Left ventricle myocardium superior (tissue), 1 donor: ENCODE measurements at places on chromosomes 4 and X. TPM values are rescaled to one million over a fixed set of nuclear protein-coding genes. Genes with fewer than 3 reads are reported as not detected.

- no peak for DNase-seq
Measured at GRCh38 chr4:158529505-158529904, 7.8 kb downstream of the RXFP1 start.

DNA sequence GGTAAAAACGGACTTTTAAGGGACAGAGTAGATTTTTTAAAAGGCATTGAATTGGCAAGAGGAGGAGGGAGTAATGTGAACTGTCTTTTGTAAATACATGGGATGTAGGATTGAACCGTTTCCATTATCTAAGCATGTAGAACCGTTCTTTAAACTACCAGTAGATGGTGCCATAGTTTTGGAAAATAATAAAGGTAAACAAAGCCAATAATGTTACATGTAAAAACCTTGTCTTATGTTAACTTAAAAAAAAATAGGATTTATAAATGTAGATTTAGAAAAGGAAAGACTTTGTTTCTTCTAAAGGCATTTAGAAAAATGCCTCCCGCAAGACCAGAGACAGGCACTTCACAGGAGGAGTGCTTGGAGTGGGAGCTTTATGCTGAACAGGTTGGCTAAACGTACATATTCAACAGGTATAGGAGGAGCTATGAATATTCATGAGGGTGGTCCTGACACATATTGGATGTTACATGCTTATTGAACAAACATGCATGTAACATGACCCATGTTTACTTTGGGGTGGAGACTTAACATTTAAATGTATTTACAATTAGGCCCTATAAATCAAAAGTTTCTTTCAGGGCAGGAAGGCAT, 45.5 kb upstream of the FAM241A start:
- no peak for DNase-seq

TMPRSS11F gene
- total RNA-seq: not detected

DAPP1 gene
- total RNA-seq: 0.42 TPM

- DNase-seq: no peak
Measured at GRCh38 chr4:66052426-66052825, 382.1 kb upstream of the EPHA5 start.

CNKSR2 gene
- total RNA-seq: 0.55 TPM

DNA sequence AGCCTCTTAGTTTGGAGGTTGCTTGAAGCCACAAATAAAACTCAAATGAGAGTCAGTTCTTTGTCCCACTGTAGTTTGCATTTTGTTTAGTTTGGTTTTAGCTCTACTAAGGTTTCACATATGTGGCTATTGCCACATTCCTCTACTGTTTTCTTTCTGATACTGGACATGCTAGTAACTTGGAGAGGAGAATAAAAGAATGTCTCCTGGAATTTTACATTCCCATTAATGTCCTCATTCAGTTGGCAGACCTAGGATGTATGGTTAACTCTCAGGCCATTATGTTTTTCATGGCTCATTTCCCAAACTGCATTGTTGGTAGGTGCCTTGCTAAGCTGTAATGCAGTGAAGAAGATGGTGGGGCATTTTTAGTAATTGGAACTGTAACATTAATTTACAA, 29.9 kb downstream of the UPRT start:
- DNase-seq: no peak

PGRMC1 gene
- total RNA-seq: 16.5 TPM

CLCN5 gene
- total RNA-seq: 2.3 TPM

MAP9 gene
- 9.9 TPM for total RNA-seq

DCAF8L2 gene
- not detected for total RNA-seq

DNA sequence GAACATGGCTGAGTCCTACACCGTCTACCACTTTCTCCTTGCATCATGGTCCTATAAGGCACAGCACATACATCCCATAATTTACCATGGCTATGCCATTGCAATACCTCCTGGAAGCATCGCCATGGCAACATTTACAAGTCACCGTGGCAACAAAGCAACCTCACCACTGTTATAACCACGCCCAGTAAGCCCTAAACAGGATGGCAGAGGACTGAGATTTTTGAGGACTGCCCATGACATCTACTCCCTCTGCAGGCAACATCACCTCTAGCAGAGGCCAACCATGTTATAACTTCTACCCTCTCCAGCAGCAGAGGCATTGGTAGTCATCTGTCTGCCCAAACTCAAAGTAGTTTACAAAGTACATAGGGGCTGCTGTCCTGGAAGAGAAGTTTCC, 29.7 kb downstream of the BCOR start:
- DNase-seq: no peak

PROM1 gene
- 3.2 TPM for total RNA-seq

GRCh38 chr4:37540486-37540885, 145.7 kb downstream of the RELL1 start:
- no peak for DNase-seq

DNA sequence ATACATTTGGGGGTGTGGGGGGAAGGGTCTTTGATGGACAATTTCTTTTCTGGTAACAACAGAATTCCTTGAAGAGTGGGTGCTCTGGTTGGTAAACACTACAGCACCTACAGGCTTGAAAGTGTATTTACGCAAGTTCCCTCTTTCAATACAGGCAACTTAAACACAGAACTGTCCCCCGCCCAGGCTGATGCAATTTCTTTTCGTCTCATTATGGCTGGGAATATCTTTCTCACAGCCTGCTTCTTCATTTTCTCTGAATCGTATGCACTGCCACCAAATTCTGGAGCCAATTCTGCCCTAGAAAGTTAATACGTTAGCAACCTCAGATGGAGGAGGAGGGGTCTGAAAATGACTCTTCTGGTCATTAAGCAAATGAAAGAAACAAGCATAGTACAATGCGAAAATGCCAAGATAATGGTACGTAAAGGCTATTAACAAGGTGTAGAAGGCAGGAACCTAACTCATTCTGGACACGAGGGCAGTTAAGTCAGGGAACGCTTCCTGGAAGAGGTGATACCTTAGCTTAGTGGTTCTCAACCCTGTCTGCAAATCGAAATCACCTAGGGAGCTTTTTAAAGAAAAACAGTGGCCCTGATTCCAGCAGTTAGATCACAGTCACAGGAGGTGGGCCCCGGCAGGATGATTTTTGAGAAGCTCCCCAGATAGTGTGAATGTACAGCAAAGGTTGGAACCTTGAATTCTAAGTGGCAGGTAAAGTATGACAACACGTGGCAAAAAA, 1.0 kb downstream of the AGA start:
- no peak for DNase-seq

F9 gene
- total RNA-seq: not detected

- no peak for DNase-seq
Measured at GRCh38 chr4:146134761-146135445, 40.6 kb upstream of the LSM6 start.

TKTL2 gene
- not detected for total RNA-seq

SLITRK2 gene
- 0.45 TPM for total RNA-seq

DNA sequence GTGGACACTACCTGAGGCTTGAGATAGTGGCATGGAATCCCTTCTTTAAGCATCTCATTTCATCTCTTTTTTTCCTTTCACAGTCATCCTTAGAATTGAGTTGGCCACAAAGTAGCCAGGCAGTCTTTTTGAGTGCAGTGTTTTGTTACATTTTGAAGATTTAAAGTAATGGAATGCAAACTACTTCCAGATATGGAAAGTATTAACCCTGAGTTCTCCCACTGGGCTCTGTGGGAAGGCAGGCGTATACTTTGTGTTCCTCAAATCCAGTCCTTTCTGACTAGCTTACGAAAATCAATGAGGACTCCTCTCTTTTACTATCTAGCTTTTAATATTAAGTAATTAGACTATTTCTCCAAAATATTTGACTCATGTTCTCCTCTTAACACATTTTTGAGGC, 29.9 kb downstream of the PCDH10 start:
- no peak for DNase-seq

FABP2 gene
- not detected for total RNA-seq

UGT8 gene
- total RNA-seq: 0.12 TPM

- peak; percentile 88 for DNase-seq
Measured at GRCh38 chrX:47556045-47556623, 4.9 kb upstream of the ARAF start.

DNA sequence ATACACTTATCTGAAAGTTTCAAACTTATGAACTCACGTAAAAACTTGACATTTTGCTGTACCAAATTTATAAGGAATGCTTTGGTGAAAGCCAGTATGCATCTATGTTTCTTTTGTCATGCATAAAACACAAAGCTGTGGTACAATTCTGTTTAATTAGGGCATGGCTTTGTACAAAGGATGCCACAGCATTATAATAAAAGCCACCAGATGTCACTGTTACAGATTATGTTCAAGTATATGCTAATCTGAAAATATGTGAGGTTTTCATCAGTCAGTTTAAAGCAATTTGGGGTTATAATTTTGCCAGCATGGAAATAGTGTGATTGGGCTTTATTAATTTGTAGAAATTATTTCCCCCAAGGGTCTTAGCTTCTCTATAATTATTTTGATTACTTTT, 69.0 kb downstream of the ATOH1 start:
- no peak for DNase-seq

DNA sequence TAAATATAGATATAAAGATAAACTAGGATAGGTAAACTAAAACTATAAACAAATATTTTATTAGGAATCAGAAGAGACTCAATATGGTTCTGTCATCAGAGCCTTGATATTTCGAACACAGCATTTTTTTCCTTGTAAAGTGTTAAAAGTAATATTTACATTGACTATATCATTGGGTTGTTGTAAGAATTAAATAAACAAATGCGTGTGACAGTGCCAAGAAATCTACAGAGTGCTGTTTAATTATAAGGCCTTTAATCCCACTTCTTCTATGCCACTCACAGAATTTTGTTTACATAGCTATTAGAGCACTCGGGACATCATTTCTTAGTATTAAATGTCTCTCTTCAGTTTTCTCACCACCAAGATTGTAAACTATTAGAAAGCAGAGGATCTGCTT, 807.4 kb downstream of the FSTL5 start:
- DNase-seq: no peak

ADGRL3 gene
- total RNA-seq: 5.1 TPM

GRCh38 chr4:84672177-84672576, 89.2 kb downstream of the CDS1 start:
- no peak for DNase-seq

- DNase-seq: peak; percentile 51
Measured at GRCh38 chr4:1234309-1234695, 14.6 kb downstream of the CTBP1 start.

AGTR2 gene
- total RNA-seq: 0.22 TPM

DNA sequence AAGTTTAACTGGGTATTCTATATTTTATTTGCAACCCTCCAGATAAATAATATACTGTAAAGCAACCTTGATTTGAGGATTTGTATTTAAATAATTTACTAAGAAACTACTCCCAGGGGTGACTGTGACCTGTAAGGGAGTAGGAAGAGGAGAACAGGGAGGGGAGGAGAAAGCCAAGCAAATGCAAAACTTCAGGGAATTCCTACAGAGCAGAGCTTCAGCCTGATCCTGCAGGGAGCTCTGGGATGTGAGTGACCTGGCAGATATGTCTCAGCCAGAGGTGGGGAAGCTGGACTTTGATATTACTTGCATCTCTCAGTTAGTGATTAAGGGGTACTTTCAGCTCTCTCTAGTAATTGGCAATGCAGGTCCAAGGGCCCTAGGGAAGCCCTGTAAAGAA, 302.0 kb downstream of the FRMPD4 start:
- no peak for DNase-seq

GRCh38 chr4:145251391-145251790, 71.0 kb upstream of the OTUD4 start:
- DNase-seq: no peak

GRCh38 chrX:148715361-148715760, 214.9 kb downstream of the AFF2 start:
- DNase-seq: no peak

DNA sequence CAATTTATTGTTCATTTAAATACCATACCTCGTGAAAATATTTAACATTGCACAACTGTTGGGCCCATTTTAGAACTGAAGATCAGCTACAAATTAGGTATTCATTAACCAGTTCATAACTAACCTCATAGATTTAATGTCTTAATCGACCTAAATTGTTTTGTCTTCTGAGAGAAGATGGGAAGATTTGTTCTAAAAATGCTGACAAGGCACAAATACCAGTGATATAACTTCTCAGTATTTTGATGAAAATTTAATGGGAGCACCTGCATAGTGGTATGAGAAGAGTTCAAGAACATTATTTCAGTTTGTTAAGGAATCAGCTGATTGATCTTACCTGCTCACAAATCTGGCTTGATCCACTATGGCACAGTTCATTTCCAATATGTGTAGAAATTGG, 33.9 kb downstream of the POF1B start:
- DNase-seq: no peak

- no peak for DNase-seq
Measured at GRCh38 chr4:145181091-145181501, 707 bp upstream of the OTUD4 start.

GYPE gene
- 0.35 TPM for total RNA-seq

DNA sequence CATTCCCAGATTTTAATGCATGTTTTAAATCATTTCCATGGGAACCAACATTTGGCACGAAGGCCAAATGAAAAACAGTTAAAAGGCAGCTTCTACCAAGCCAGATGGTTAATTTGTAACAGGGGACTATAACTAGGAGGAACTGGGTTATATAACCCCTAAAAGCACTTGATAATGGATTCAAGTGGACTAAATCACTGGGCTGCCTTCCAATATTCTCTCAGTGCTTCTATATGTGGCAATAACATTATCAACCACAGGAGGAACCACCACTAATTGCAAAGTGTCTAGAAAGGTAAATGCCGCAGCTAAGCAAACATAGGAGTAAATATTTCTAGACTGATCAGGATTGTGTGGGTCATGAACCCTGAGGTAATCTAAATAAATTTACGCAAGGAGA, 391.5 kb downstream of the UBE2NL start:
- no peak for DNase-seq

DNA sequence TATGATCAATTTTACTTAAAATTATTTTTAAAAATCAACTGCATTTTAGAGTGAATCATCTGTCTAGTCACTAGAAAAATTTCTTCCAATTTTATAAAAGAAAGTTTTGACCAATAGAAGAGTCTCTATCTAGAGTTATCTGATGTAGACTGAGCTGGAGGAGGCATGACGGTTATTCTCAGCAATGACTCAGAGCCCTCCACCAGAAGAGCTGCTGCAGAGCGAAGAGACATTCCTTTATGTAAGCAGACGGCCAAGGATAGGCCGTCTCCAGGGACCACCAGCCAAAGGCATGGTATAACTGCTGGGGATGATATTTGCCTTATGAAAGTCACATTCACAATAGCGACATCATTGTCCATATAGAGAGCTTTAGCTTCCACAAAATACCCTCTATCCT, 23.0 kb downstream of the LDB2 start:
- DNase-seq: no peak

SHROOM2 gene
- 1.1 TPM for total RNA-seq

GRCh38 chr4:104901438-104901837, 245.2 kb upstream of the TET2 start:
- DNase-seq: no peak

- no peak for DNase-seq
Measured at GRCh38 chr4:38325629-38325913, 338.4 kb upstream of the KLF3 start.

- no peak for DNase-seq
Measured at GRCh38 chr4:37747772-37748330, 61.7 kb upstream of the RELL1 start.

- DNase-seq: no peak
Measured at GRCh38 chr4:101418055-101418454, 70.7 kb upstream of the PPP3CA start.
